Right lobe of liver (tissue), 6 donors: ENCODE measurements at places on chromosomes 12 and 14. TPM values are rescaled to one million over a fixed set of nuclear protein-coding genes. Genes with fewer than 3 reads are reported as not detected.

The SMCO2 gene
- total RNA-seq, result 0.31 TPM

The KITLG gene
- 0.79 TPM for total RNA-seq

The LRRK2 gene
- total RNA-seq, result 5.9 TPM

- no peaks in the 10 kb centered on the region for H3K4me1 ChIP-seq
- no peaks in the 10 kb centered on the region for H3K27me3 ChIP-seq
- H3K27ac ChIP-seq, result no peak overlapping the region
- no peak overlapping the region for H3K4me3 ChIP-seq
Measured at GRCh38 chr14:32413967-32414640, 85.0 kb downstream of the AKAP6 start.

- no peaks in the 10 kb centered on the region for H3K27me3 ChIP-seq
- no peak overlapping the region for H3K4me3 ChIP-seq
- DNase-seq, result no peak
Measured at GRCh38 chr12:107325075-107325608, 231.8 kb upstream of the CRY1 start.
